Dermis lymphatic vessel endothelial cell (primary cell): ENCODE measurements at places on chromosomes 13 and 19. TPM values are rescaled to one million over a fixed set of nuclear protein-coding genes. Genes with fewer than 3 reads are reported as not detected.

Gene ZNF723
- not detected in 2 replicates for total RNA-seq

Gene ERICH6B
- total RNA-seq: not detected in 2 replicates

Gene ZNF222
- total RNA-seq: 5.7 and 7.8 TPM in 2 replicates

Gene PLEKHA4
- total RNA-seq: 5.3 and 7.6 TPM in 2 replicates
